ENCODE measurements at places on chromosomes 16 and 17.

DNA sequence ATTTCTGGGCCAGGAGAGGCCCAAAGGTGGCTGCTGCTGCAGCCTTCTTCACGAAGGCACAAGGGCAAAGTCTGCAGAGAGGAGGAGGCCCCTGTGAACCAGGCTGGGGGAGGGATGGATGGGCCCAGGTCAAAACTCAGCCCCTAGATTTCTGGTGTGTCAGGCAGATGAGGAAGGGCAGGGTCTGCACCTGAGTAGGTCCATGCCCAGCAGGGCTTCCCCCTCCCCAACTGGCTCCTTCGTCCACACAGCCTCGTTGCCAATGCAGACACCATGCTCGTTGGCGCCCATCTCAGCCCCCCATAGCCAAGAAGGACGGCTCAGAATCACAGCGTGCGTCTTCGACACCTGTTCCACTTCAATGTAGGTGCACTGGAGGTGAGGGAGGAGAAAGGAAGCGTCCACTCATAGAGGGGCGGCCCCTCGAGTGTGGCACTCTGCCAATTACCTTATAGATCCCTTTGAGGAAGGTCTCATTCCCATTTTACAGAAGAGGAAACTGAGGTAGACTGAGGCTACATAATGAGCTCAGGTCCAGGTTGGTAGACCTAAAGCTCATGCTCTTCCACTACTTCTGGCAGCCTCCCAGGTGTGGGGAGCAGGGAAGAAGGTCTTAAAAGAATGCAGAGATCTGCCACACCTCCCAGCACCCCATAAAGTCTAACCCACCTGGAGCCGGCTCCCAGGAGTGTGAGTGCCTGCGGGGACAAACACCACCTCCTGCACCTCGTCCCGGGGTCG, 902 bp downstream of the SCRN2 start:
- no peak for DNase-seq

- no peak for DNase-seq
Observed at GRCh38 chr16:17635183-17635582, 164.4 kb upstream of the XYLT1 start.

DNA sequence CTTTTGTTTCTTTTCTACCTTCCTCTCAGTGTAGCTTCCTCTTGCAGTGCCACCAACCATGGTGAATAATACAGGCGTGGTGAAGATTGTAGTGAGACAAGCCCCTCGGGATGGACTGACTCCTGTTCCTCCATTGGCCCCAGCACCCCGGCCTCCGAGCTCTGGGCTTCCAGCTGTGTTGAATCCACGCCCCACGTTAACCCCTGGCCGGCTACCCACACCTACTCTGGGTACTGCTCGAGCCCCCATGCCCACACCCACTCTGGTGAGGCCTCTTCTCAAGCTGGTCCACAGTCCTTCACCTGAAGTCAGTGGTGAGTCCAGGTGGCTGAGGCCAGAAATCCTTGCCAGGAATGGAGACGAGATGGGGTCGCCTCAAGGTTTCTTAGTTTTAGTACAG, 23.9 kb downstream of the SRCAP start:
- no peak for DNase-seq

DNA sequence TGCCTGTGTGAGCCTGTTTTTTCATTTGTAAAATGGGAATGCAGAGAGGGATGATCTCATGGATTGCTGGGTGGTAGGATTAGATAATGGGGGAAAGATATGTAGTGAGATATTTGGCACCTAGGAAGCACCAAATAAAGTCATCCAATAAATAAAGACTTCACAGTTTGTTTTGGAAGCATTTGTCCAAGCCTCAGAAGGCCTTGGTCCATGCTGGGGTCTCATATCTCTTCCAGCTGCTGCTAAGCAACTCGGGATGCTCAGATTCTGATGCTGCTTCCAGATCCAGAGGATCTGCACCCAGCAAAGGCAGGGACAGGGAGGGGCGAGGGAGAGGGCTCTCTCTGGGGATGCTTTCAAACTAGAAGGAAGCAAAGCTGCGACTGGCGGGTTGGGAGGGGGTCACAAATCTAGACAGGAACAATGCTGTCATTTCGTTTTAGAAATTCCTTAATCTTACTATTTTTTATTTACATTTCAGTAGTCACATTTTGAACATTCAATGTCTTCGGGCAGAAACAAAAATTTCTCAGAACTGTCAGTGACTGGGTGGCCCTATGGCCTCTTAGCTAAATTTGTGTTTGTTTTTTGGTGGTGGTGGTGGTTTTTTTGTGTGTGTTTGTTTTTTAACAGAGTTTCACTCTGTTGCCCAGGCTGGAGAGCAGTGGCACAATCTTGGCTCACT, 114.9 kb upstream of the CDH5 start:
- no peak for DNase-seq

DNA sequence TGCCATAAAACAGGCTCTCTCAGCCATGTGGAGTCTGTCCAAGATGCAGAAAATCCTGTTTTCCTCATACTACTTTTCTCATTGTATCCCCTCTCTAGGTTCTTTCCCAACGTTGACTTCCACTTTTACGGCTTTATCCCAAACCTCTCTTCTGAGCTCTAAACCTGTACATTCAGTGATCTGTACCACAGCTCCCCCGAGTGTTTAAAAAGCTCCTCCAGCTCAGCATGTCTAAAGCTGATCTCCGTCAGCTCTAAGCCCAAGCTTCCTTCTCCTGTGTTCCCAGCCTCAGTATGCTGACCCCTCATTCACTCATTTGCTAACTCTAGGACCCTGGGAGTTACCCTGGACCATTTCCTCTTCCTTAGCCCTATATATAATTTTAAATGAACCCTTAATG, 144.6 kb downstream of the DNAH9 start:
- DNase-seq = no peak

- no peak for DNase-seq
Observed at GRCh38 chr17:33905338-33905800, 349.7 kb upstream of the CCL2 start.

DNA sequence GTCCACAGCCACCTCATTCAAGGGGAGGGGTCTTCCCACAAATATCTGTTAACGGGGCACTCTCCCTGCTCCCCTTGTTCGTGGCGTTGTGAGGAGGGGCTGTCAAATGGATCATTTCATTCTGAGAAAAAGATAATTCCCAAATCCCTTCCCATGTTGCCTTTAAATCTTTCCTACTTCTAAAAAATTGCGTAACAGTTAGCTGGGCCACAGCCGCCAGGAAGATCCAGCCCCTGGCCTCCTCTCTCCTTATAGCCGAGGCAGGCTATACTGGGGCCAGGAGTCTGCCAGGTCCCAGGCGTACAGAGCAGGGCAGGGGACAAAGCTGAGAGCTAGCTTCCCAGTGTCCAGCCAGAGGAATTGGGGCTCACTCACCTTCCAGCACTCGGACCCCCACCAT, 430 bp downstream of the C16orf89 start:
- DNase-seq = no peak

DNA sequence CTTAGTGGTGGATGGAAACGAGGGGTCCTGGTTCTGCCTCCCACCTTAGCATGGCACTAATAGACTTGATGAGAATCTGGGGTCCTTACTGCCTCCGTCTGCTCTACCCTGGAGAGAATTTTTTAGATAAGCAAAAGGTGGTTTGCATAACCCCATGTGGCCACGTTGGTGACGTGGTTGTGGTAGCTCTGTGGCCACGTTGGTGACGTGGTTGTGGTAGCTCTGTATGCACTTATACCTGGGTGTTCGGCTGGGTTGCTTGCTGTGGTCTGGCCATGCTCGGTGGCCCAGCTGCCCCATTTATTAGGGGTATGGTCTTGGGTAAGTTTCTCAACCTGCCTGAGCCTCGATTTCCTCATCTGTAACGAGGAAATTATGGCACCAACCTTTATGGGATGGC, 13.0 kb downstream of the SPIRE2 start:
- DNase-seq = no peak

DNA sequence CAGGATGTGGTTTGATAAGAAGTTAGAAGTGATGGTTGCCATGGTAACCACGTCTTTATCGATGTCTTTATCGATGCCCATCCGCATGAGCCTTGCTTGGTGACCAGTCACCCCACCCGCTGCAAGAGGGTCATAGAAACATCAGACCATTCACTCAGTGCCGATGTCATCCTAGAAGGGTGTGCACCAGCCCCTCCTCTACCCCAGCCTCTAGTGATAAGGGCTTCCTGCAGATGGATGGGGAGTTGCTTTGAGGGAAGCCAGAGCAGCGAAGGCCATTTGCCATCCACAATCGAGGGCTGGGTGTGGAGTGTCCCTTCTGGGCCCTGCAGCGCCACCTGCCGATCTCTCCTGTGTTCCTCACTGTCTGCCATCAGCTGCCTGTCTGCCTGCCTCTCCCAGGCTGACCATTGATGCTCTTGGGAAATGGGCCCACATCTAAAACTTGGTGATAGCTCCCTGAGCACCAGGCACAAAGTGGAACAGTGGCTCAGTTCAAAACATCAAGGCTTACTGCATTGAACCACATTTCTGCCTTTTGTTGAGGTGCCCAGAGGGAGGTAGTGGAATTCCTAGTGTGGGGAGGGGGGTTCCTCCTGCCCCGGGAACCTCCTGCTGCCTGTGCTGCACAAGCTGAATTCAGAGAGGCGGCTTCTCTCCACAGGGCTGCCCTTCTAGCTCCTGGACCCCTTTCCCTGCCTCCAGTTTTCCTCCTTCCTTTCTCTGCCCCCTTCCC, 8.9 kb downstream of the CALB2 start:
- no peak for DNase-seq

DNA sequence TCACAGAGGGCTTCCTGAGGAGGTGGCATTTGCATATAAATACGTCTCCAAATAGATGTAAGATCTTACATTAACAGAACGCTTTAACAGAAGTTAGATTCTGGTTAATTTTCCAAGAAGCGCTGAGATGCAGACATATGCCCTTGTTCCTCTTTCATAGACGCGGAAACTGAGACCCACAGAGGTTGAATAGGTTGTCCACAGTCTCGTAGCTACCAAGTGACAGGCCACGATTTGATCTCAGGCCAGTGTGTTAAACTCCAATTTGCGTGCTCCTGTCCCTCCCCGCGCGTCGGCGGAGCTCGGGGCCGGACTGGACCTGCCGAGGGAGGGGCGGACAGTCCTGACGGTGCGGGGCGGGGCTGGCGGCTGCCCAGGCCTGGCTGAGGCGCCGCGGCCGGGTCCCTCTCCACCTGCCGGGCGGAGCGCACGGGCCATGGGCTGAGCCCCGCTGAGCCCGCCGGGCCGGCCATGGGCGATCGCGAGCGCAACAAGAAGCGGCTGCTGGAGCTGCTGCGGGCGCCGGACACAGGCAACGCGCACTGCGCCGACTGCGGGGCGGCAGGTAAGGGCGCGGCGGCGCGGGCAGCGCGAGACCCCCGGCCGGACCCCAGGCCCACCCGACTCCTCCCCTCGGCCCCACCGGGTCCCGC, at the start of gene ADAP2:
Gene ADAP2 (plus strand): TSS at position 402 of the 653 bp plus-strand sequence. CDS start 70 bp downstream, at position 472.
- DNase-seq = no peak
